ENCODE measurements at places on chromosomes 7 and 10.

DNA sequence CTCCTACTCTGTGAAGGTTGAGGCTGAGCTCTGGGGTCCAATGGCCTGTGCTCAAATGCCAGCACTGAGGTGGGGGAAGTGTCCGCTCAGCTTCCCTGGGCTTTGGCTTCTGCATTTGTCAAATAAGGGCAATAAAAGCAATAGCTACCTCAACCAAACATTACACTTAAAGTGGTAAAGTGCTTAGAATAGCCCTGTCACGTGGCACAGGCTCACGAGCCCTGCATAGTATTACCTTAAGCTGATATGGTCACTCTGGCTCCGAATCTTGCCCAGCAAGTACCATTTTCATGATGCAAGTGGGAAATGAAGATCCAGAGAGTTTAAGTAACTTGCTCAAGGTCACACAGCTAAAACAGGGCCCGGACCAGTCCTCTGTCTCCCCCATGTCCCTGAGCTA, 451.1 kb upstream of the ZMIZ1 start:
- DNase-seq: no peak

- no peak for DNase-seq
These were observed 1.2 kb downstream of the CFAP69 start for GRCh38 chr7:90246171-90246570.

DNA sequence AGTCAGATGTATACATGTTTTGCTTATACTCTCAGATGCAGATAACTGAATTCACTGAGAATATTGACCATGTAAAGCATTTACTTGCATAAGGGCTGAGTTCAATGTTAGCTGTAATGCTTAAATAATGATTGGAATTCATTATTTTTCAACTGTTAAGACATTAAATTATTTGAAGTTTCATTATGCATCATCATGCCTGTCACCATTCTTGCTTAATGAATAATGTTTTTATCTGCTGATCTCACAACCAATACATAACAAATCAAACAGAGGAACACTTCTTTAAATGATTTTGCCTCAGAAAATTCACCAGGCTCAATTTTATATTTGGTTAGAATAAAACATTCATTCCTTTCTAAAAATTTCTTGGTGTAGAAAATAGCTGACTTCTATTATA, 233.4 kb downstream of the GPR37 start:
- DNase-seq: no peak

DNA sequence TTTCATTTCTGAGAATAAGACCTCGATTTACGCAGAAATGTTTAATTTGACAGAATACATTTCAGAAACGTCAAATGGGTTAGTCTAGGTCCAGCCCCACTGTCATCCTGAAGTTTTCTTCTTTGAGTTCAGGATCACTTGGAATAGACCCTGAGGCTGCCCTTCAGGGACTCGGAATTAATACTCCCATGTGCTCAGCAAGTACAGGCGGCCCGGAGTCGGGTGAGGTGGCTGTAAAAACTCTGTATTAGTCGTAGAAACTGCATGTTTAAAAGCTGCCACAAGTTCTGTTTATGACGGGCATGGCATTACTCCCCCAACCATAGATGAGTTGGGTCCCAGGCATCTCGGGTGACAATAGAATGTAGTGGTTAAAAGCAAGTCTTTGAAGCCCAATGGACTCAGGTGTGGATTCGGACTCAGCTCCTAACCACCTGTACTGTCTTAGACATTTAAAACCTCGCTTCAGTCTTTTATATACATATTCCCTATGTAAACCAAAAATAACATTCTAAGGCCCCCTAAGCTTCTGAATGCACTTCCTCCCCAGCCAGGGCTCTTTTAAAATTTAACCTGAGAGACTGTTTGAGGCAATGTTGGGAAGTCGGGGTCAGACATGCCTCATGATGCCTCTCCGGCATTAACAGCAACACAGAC, 216.3 kb downstream of the ADARB2 start:
- no peak for DNase-seq

GRCh38 chr10:25797888-25798429, 136.1 kb upstream of the MYO3A start:
- DNase-seq: no peak

- DNase-seq: no peak
These were observed 41.4 kb downstream of the HTR7 start for GRCh38 chr10:90816466-90816865.

DNA sequence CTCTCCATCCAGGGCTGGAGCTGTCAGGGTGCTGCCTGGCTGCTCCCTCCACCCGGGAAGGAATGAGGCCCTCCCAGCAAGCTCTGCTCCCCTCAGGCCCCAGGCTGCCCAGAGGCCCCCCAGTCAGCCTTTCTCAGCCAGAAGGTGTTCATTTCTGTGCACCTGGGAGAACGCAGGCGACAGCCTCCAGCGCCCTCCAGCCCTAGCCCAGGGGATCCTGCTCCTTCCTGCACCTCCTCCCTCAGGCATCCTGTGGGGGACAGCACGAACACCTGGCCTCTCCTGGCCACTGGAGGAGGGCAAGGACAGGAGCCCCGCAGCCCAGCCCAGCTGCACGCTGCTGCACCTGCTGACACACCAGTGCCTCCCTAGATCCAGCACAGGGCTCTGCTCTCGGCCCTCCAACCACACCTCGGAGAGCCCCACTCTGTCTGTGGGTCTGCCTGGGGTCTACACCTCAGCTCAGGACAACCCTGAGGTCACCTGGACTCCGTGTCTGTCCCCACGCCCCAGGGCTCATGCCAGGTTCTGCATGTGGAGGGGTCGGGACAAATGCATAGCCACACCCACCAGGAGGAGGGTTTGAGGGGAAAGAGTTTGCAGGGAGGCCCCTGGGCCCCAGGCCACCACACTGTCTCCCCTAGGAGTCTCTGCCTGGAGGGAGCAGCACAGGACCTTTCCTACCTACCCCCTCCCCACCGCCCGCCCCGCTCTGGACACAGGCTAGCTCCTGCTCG, 7.4 kb upstream of the PWWP2B start:
- DNase-seq: no peak

GRCh38 chr7:36904802-36905201, 180.5 kb upstream of the AOAH start:
- no peak for DNase-seq

DNA sequence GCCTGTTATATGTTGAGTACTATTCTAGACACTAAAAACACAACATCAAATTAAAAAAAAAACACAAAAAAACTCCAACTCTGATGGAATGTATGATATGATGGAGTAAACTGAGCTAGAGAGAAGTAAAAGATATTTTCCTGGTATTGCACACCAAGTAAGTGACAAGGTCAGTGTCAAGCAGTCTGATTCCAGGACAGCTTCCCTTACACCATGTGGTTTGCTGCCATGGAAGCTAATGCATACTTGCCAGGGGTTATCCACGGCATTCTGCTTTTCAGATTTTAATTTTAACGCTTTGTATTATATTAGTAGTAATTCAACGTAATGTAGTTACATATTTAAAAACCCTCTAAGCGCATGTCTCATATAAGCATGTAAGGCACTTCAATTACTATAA, 48.4 kb downstream of the CACNA2D1 start:
- DNase-seq: no peak

GRCh38 chr7:130926001-130926691, 192.1 kb upstream of the KLF14 start:
- no peak for DNase-seq

DNA sequence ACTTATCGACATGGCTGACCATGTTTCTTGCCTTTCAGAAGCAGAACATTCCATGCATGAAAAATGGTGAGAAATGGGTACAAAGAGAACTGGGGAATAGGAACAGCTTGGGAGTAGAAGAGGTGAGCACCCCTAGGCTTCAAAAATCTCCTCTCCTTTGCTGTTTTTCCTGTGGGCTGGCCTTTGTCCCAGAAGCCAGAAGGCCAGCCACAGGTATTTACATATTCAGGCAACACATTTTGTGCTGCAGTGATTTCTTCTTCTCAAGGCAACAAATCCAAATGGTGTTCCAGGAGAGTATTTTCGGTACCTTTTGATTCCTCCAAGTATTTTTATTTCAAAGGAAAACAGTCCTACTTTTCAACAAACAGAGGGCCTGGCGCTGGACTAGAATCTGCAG, 31.1 kb downstream of the ADARB2 start:
- no peak for DNase-seq

Data from NCI-H187 (cell line).